ENCODE measurements at places on chromosomes 2 and 18.

GRCh38 chr2:183898641-183899040 is 699.7 kb upstream of the ZNF804A start:
- DNase-seq, result no peak

- DNase-seq, result no peak
Measured at GRCh38 chr2:194718881-194719280, 938.1 kb upstream of the SLC39A10 start.

GRCh38 chr2:191617575-191617974 is 60.4 kb upstream of the NABP1 start:
- DNase-seq, result no peak

GRCh38 chr2:110667071-110667470 is 10.8 kb downstream of the BUB1 start:
- no peak for DNase-seq

GRCh38 chr2:140988597-140988996 is 1142.2 kb downstream of the LRP1B start:
- DNase-seq, result no peak

DNA sequence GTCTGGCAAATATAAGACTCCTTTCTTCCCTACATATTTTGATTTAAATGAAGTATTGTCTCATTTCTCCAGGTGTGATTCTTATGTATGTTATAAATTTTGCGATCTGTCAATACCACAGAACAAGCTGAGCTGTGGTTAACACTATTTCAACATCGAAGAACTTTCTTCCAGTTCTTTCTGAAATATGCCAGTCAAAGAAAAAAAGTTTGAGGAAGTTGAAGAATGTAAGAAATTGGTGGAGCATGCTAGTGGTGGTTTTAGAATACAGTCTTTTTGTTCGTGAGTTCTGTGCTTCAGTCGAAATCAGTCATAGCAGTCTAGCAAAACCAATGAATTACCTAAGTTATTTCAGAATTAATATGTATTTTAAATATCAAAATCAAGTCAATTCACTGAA is 8.6 kb upstream of the COBLL1 start:
- no peak for DNase-seq

DNA sequence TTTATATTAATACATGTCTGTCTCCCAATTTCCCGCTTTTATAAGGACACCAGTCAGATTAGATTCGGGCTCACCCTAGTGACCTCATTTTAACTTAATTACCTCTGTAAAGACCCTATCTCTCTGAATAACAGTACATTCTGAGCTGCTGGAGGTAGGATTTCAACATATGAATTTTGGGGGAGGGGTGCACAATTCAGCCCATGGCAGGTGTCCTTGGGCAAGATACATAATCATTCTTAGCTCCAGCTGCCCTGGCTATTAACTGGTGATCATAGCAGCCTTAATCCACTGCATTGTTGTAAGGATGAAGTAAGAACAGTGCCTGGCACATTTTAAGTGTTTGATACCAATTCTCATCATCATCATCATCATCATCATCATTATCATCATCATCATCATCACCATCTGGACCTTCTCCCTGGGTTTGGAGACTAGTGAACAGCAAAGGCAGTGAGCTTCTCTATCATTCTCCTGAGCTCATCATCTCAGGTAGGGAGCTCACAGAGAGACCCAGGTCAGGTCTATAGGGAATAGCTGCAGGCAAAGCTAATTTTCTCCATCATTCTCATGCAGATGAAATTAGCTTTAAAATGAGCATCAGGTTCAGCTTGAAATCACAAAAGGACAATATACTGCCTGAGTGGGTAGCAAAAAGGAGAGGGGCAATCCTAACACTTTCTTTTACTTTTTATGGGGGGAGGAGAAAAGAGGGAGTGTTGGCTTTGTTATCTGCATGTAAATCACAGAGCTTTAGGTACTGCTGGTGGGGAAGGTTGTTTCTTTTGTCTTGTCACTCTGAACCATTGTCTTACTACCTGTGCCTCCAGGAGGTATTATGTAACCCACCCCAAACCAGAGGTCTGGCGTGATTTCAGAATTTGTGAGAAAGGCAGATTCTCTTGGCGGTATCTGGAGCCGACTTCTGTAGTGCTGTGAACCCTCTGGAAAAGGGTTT is 125.5 kb upstream of the SPRED2 start:
- DNase-seq, result no peak

DNA sequence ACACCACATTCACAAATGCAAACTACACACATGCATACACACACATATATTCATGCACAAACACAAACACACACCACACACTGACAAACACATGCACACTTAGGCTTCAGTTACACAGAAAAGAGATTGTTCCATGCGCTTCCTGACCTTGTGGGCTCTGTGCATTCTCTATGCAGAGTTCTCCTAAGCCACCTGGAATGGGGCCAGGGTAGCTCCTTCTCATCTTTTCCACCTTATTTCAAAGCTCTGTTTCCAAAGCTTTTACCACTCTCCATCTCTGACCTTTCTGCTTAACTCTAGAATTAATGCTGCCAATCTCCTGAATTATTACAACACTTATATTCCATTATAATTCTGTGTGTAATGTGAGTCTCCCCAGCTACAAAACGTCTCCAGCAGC is 522.3 kb upstream of the MYT1L start:
- no peak for DNase-seq

- no peak for DNase-seq
Measured at GRCh38 chr2:39737661-39738060, 41.4 kb downstream of the THUMPD2 start.

- no peak for DNase-seq
Measured at GRCh38 chr2:73611193-73611592, 31.0 kb downstream of the NAT8 start.

DNA sequence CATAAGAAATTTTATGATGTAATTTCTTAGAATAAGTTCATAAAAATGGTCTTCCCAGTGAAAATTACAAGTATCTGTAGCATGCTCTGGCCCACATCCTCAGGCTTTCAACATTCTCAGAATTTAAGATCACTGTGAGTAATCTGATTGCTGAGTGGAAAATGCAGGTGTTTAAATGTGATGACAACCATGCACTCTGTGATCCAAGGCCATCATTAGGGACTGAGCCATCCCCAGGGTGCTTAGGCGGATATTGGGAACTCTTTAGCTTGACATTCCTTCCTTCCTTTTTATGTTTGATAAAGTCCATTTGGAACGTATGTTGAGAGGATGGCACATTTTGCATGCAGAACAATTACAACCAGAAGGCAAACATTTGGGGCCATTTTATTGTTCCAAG is 95.5 kb downstream of the ARL4C start:
- DNase-seq, result no peak

DNA sequence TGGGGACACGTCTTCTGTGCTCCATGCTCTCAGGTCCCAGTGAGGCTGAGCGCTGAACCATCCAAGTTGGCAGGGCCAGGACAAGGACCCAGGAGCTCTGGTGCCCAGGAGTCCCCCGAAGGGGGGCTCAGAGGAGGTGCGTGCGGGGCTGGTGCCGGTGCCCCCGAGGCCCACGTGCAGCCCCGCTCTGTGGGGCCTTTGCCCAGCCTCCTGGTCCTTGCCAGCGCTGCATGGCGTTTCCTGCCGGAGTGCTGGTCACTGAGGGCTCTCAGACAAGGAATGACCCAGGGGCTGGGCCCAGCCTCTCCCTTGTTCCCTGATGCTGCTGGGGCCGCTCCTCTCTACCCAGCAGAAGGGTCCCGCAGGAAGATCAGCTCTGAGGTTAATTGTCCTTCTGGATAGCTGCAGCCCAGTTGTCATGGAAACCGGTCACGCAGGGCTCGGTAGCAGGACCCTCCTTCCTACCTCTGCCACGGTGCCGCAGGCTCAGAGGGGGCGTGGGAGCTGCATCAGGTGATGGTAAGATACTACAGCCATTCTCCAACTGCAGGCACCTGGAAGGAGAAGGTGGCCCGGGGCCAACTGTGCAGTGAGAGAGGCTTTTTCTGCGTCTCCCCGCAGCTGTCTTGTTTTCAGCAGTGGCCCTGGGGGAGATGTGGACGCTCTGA is 64.5 kb downstream of the RRM2 start:
- no peak for DNase-seq

GRCh38 chr2:134949981-134950708 is 31.5 kb downstream of the CCNT2 start:
- no peak for DNase-seq

DNA sequence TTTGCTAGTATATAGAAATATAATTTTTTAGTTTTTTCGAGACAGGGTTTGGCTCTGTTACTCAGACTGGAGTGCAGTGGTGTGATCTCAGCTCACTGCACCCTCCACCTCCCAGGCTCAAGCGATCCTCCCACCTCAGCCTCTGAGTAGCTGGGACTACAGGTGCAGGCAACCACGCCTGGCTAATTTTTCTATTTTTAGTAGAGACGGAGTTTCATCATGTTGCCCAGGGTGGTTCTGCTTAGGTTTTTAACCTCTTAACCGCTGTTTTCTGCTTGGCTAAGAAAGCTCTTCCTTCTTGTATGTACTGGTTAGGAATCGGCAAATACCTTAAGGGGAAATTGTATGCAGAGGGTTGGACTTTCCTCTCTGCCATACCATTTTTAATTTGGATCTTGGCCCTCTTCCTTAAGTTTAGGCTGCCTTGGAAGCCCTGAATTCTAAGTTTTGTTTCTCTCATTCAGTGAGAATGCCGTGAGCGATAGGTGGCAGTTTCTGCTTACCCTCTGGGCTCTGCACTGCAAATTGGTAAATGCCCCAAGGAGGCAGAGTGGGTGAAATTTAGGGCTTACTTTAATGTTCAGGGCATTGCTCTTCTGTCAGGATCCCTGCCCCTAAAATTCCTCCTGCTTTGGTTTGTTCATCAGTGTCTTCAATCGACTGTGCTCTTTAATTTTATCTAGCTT is 32.3 kb downstream of the EML6 start:
- no peak for DNase-seq

GRCh38 chr2:54708584-54709335 is 14.7 kb upstream of the EML6 start:
- DNase-seq, result no peak

GRCh38 chr18:78980279-78980771 is 707 bp downstream of the SALL3 start:
- no peak for DNase-seq

DNA sequence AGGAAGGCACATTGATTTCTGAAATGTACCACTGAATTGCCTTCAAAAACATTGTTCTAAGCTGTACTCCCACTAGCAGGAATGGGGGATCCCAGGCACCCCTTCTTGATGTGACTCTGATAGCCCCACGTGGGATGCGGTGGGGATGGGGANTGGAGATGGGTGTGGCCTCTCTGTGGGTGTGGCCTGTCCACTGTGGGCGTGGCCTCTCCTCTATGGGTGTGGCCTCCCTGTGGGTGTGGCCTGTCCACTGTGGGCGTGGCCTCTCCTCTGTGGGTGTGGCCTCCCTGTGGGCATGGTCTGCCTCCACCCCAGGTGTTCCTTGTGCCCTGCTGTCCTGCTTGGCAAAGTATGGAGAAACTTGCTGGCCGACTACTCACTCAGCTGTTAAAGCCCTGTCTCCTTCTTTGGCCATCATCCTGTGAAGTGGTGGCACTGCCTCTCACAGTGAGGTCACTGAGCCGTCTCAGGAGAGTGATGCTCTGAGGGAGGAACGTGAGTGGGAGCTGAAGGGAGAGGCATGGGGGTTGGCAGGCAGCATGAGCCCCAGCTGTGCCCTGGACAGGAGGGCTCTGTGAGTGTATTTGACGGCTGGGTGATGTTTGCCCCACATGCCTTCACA is 6.7 kb upstream of the PARD6G start:
- DNase-seq, result no peak

GRCh38 chr2:96110621-96111256 is 5.6 kb downstream of the ADRA2B start:
- DNase-seq, result no peak

GRCh38 chr2:237364655-237365054 is 49.3 kb downstream of the COL6A3 start:
- DNase-seq, result no peak

GRCh38 chr2:216695401-216695821 is at the start of gene IGFBP5:
Gene IGFBP5 (minus strand): TSS chr2:216695549. CDS start chr2:216694775, 774 bp downstream.
- peak; percentile 87 for DNase-seq

- peak; percentile 35 for DNase-seq
Measured at GRCh38 chr2:152635635-152636298, 81.5 kb downstream of the PRPF40A start.

DNA sequence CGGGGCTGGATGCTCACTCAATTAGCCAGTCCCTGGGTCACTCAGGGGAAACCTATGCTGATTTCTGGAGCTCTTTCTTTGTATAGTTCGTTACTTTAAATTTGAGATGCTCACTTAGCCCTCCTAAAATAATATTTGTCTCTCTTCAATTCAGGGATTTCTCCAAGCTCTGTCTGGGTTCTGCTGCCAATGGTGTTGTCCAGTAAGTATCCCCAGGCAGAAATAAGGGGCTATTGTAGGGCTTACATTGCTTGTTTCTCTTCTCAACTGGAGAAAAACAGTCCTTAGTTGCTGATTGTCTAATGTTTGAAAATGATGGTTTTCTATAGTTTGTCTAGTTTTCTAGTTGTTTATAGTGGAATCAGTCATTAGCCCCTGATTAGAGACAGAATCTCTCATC is 5.0 kb downstream of the RAB6C start:
- no peak for DNase-seq
